Adipocyte (in vitro differentiated cells): ENCODE measurements at places on chromosomes 3 and 15.
A peak's percentile ranks its signal among the peaks of the same experiment; 100 is the strongest.

DNA sequence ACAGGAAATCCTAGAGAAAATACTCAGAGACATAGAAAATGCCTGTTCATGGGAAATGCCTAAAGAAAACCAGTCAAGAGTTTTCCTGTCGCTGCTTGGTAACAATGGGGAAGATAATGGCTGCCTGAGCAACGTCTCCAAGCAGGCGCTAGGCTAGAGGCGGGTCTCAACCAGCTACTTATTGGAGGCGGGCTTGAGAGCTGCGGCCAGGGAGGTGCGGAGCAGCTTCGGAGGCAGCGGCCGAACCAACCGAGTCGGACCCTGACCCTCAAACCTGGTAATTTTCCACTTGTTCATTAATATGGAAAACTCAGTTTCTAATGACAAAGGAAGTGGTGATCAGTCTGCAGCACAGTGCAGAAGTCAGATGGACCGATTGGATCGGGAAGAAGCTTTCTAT is 173.1 kb downstream of the DTWD1 start:
- no peak for DNase-seq

DNA sequence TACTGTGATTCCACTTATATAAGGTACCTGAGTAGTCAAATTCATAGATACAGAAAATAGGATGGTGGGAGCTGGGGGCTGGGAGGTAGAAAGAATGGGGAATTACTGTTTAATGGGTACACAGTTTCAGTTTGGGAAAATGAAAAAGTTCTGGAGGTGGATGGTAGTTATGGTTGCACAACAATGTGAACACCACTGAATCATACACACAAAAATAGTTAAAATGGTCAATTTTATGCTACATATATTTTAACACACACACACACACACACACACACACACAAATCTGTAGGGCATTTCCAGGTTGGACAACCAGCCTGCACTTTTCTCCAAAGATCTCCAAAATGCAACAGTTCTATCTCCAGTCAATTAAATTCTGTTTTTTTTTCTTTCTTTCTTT is 1.4 kb downstream of the CCDC32 start:
- peak; percentile 13 for DNase-seq

DNA sequence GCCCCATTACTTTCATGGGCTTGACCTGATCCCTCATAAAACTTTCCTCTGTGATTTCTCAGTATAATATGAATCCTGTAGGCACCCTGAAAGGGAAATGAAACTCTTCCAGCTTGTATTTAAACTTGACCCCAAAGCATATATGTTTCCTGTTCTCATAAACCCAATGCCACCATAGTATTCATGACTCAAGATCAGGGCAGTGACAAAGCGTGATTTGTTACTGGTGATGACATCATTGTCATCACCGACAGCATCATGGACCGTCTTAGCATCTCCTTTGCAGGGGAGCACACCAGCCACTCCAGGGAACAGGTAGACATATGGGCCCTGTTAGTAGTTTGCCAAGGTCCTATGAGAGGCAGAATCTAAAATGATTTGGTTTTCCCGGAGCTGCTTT is 741.2 kb downstream of the NR2F2 start:
- no peak for DNase-seq

GRCh38 chr3:156705761-156706616 is 31.6 kb downstream of the TIPARP start:
- no peak for DNase-seq

DNA sequence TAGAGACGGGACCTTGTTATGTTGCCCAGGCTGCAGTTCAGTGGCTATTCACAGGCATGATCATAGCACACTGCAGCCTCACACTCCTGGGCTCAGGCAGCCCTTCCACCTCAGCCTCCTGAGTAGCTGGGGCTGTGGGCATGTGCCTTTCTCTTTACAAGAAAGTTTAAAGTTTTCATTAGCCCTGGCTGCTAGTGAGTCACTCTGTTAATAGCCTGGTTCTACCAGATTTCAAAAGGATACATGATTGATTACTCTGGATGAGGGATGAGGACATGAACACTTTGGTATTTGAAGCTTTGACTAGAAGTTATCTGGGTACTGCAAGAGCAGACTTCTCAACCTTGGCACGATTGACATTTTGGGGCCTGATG is 95.1 kb downstream of the DHX36 start:
- DNase-seq, result no peak

DNA sequence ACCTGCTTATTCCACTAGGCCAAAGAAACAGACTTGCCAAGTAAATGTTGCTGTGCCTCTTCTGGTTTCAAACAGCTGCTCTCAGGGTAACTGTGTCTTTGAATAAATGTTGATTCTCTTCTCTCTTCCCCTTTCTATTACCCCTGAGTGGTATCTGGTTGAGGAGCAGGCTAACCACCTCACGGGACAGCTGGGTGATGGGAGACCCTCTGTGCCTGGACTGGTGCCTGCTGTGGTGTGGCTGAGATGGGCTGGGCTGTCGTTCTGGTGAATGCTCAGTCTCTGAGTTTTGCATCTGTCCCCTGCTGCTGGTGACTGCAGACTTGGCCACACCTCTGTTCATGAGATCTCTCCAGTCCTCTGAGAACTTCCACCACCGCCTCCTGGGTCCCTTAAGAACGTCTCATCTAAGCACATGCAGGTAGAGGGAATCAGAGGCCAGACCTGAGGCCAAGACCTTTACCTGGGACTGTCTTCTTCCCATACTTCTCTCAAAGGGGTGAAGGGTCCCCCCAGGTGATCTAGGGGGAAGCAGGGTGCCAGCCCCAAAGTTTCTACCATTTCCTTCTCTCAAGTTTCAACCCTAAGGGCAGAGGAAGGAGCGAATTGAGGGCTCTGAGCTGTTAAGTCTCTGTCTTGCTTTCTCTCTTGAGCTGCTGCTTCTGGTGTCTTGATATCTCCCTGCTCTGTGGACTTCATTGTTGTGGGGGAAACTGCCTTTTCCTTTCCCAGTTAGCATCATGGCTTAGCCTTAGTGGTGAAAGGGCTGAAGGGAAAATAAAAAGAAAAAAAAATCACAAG is 252.9 kb downstream of the EBLN2 start:
- no peak for DNase-seq

DNA sequence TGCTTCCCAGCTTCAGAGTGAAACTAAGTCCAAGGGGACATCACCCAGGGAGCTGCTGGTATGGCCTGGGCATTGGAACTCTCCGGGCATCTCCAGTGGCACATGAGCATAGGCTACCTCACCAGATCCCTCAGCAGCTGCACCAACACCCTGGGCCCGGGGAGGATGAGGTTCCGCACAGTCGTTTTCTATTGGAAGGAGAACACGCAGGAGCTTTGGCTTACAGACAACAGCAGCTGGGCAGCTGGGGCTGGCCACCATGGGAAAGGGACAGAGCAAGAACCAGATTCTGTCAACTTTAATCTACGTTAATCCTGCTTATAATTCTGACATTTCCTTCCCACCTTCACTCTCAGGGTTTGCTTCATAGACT is 65.5 kb downstream of the MYO1E start:
- DNase-seq, result no peak

DNA sequence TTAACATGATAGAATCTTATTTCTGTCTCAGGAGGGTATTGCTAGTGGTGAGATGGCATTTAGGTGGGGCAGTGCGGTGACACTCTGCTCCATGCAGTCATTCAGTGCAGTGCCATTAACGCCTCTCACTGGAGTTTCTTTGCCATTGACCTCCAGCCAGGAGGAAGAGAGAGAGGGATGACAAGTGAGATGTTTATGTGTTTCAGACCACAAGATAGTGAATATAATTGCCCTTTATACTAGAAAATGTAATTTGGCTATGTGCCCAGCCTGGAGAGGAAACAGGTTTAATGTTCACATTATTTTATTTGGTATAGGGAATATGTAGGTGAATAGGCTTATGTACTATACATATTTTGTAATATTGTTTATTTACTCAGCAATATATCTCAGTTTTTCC is 84.5 kb downstream of the ZIC1 start:
- DNase-seq, result no peak

GRCh38 chr3:15271785-15272381 is 60.5 kb downstream of the SH3BP5 start:
- DNase-seq, result no peak

- DNase-seq, result peak; percentile 44
Measured at GRCh38 chr15:73628976-73629797, 4.0 kb downstream of the NPTN start.

GRCh38 chr3:171057072-171057471 is 30.6 kb upstream of the SLC2A2 start:
- no peak for DNase-seq

GRCh38 chr3:120496278-120497002 is 45.6 kb upstream of the FSTL1 start:
- DNase-seq, result peak; percentile 79

- no peak for DNase-seq
Measured at GRCh38 chr3:183485093-183485492, 56.7 kb upstream of the MCF2L2 start.

DNA sequence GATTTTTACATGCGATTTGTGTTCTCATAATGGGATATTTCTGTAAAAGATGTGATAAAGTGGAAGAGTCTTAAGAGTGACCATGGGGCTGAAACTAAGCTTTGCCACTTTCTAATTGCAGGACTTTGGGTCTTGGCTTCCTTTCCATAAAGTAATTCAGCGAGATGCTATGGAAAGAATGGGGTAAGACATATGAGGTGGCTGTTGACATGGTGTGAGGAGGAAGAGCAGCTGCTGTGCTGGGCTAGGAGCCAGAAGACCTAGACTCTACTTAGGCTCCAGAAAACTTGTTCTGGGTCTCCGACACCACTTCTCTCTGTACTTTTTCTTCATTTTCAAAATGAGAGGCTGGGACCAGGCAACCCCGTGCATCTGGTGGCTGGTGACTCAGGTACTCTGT is 654.5 kb upstream of the CFAP20DC start:
- no peak for DNase-seq

DNA sequence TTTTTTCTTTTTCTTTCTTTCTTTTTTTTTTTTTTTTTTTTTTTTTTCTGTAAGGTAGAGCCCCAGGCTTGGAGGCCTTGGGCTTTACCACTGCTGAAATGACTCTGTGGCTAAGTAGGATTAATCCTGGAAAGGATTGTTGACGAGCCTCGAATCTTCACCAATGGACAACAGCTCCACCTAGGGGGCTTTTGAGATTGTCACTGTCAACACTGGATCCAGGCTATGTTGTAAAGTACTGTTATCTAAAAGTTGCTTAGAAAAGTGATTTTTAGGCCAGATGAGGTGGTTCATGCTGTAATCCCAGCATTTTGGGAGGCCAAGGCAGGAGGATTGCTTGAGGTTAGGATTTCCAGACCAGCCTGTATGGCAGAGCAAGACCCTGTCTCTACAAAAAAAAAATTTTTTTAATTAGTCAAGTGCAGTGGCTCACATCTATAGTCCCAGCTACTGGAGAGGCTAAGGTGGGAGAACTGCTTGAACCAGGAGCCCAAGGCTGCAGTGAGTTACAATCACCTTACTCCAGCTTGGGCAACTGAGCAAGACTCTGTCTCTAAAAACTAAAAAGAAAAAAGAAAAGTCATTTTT is 41.6 kb downstream of the KLHL18 start:
- DNase-seq, result peak; percentile 94

- no peak for DNase-seq
Measured at GRCh38 chr3:50184242-50184978, 7.0 kb upstream of the GNAT1 start.

DNA sequence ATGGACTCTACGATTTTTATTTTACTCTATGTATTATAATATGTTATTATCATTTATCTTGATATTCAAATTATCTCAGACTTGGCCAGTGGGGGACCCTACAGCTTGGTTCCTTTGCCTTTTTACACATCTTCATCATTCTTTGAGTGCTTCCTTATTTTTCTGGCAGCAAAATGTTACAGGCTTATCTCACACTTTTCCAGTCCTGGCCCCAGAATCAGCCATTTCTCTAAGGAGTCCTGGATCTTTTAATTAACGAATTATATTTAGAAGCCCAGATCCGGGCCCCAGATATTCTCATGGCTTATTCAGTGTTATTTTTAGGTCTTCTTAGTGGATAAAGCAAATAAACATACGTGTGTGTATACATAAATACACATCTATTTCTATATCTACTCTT is 32.8 kb upstream of the MELTF start:
- DNase-seq, result no peak

DNA sequence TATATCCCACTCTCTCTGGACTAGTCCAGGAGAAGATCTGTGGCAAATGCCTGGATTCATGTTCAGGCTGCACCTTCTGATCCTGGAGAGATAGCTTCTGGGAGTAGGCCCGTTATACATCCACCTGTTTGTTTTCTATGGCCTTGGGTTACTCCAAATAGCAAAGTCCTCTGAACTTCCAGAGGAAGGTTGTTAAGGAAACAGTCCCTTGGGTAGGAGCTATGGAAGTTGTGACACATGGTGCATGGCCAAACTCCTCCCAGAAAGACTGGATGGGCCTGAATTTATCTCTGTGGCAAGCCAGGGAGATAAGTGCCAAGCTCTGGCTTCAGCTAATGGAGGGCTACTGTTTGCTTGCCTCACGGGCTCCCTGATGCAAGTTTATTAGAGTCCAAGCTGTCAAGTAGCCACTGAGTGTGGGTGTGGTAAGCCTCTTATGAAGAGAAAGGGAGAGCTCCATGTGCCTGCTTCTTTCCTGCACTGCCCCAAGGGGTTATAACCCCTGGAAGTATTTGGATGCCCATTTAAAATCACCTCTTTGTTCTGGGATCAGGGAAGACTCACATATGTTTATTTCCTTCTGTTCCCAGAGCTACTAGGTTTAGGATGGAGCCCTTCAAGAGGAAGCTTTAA is 328.7 kb upstream of the ATP11B start:
- no peak for DNase-seq

- DNase-seq, result no peak
Measured at GRCh38 chr15:23760024-23760423, 72.9 kb upstream of the NDN start.

GRCh38 chr15:74616366-74616939 is 817 bp downstream of the CLK3 start:
- peak; percentile 83 for DNase-seq

DNA sequence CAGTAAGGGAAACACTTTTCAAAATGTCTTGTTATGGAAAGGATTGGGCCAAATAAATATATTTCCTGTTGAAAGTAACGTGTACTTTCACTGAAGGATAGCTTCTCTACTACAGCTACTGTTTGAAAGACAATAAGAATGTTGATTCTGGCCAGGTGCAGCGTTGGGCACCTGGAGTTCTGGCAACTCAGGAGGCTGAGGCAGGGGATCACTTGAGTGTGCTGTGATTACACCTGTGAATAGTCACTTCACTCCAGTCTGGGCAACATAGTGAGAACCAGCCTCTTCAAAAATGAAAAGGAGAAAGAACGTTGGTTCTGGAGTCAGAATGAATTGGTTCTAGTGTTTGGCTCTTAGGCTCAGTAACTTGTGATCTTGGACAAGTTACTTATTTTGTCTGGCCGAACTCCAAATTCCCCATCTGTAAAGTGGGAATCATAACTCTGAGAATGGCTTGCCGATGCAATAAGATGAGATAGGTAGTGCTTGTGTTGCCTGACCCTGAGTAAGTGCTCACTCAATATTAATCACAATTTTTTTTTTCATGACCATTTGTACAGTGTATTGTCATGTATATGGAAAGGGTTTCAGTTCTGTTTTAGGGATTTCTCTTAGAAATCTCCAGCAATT is 310.8 kb downstream of the PTPRG start:
- no peak for DNase-seq
